ENCODE measurements at places on chromosomes 5 and 9.

DNA sequence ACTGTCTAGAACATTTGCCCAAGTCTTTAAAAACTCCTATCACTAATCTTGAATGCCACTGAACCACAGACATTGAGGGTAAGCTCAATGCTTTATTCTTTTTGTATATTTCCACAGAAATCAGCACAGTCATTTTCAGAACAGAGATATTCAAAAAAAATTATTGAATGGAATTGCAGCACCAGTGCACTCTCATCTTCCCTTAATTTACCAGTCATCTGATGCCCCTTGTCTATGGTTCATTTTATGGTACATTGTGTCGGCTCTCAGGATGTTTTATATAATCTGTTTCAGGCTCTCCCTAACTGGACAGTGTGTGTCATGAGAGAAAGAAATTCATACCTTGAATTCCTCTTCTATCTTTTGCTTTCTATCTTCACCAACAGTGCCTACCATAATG lies 158.4 kb upstream of the NR4A3 start:
- DNase-seq = no peak

DNA sequence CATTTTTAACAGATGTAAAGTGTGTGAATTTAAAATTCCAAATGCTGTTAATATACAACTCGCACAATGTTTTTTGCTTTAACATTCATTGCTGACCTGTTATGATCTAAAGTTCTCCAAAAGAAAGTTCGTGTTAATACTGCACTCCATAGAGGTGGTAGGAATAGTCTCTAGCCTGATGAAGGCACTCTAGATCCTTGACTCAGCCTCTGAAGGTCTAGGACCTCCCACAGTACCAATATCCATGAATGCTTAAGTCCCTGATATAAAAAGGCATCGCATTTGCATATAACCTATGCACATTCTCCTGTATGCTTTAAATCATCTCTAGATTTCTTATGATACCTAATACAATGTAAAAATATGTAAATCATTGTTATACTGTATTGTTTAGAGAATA lies 213.6 kb downstream of the EFNA5 start:
- DNase-seq = no peak

GRCh38 chr5:10704949-10705621 lies 55.9 kb downstream of the DAP start:
- no peak for DNase-seq

- no peak for DNase-seq
These were observed 211.6 kb downstream of the MAST4 start for GRCh38 chr5:66807743-66808142.

GRCh38 chr5:35971186-35971877 lies 19.9 kb downstream of the UGT3A1 start:
- no peak for DNase-seq

- DNase-seq = no peak
These were observed 209.1 kb downstream of the FAM114A2 start for GRCh38 chr5:153829510-153830065.

DNA sequence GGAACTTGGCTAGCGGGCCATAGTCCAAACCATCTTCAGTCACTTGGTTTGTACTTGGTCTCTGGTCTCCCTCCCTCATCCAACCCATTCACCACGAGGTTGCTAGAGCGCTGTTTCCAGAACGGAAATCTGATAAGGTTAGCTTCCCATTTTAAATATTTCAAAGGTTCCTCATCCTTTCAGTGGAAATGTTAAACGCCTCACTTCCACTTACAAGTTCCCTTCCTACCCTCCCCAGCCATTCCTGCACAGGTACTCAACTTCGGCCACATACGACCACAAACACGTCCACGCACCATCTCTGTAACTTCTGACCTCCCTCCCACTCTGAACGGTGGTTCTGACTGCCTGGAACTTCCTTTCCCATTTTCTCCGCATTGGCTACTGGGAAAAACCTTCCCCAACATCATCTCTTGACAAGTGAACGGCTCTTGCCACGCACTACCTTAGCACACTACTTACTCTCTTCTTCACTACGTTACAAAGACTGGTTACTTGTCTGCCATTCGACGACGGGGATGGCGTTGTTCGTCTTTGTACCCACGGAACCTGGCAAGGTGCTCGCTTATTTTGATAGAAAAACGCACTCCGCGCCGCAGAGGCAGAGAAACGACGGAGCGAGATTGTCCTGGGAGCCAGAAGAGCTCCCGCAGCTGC lies 629 bp downstream of the CCNH start:
- DNase-seq = peak; percentile 3

DNA sequence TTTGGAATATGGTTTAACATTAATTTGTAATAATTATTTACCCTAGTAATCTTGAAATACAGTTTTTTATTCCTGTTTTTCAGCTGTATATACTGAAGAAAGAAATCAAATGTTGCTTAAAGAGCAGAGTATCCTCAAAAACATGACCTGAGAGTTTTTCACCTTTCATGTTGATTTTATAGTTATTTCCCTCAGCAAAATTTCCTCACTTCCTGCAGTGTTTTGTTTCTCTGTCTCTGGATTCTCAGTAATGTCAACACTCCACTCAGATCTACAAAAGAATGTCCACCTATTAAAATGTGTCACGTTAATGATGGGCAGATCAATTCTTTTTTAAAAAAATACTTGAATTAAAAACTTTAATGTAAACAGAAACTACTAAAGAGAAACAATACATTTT lies 398.3 kb downstream of the ANXA1 start:
- DNase-seq = no peak

GRCh38 chr5:139124774-139125520 lies 73.2 kb downstream of the SIL1 start:
- no peak for DNase-seq

DNA sequence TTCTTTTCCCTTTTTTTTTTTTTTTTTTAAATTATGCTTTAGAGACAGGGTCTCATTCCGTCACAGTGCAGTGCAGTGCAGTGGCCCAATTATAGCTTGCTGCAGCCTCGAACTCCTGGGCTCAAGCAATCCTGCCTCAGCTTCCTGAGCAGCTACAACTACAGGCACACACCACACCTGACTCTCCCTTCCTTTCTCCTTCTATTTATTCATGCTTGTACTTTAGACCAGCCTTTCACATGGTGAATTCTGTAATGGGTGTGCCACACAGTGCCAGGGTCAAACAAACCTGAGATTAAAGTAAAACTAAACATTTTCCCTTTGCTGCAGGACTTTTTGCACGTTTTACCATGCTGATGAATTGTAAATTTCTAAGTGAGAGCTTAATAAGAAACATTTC lies 8.0 kb downstream of the SH3RF2 start:
- no peak for DNase-seq

All from GM20000 (cell line).